ENCODE measurements at places on chromosomes 6 and 20. TPM values are rescaled to one million over a fixed set of nuclear protein-coding genes. Genes with fewer than 3 reads are reported as not detected.
A peak's percentile ranks its signal among the peaks of the same experiment; 100 is the strongest.

- no peak for DNase-seq
These were observed 14.4 kb upstream of the ADAM33 start for GRCh38 chr20:3696200-3696599.

GRCh38 chr6:31538805-31539400 lies 2.9 kb downstream of the DDX39B start:
- no peak for DNase-seq

- DNase-seq = no peak
These were observed 212.3 kb downstream of the ERMARD start for GRCh38 chr6:169963581-169964297.

DNA sequence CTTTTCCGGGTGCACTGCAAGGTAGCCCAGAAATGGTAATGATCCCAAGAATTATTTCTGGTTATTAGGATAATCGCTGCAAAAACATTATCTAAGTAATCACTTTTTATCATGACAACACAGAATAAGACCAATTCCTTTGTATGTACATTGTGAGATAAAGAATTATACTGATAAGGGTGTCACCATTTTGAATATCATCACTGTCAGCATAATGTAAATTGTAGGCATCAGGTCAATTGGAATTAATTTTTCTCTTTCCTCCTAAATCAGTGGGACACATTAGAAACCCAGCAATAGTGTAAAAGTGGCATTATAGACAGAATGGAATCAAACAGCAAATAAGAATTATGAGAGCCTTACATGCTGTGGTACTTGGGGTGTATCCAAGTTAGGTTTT lies 183.1 kb upstream of the SCGN start:
- no peak for DNase-seq

DNA sequence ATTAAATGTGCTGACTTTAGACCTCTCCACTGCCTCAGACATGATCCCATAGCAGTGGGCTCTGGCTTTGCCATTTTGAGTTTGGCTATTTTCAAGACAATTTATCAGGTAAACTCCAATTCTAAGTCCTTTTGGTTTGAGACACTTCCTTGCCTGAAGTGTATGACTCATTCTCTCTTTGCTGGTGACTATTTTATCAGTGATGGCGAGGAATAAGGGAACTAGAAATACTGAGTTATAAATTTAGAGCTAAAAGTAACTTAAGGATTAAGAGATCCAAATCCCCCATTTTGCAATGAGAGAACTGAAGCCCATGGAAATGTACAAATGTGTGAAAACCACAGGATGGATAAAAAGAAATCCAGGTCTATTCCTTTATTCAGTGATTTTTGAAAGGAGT lies 30.9 kb upstream of the CD83 start:
- no peak for DNase-seq

GGTLC1 gene
- total RNA-seq = not detected

DNA sequence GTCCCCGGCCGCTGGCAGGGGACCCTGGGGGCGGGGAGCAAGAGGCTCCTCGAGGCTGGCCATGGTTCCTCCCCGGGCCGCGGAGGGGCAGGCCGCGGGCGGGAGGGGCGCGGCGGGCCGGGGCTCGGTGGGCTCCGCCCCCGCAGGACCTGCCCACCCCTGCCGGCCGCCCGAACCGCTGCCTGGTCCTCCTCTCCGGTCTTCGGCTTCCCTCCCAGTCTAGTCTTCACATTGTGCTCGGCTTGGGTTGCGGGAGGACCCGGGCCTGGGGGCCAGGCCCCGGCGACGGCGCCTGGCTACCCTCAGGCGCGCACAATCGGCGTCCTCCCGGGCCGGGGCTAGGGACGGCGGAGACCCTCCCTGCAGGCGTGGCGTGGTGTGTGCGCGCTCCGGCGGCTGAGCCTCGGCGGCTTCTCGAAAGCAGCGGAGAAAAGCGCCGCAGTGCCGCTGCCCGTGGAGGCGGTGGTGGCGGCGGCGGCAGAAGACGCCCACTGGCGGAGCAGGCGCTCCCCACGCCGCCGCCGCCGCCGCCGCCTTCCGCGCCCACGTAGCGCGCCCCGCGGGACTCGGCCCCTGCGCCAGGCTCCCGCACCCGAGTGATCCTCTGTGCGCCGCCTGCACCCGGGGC lies at the start of gene PDE10A:
PDE10A (minus strand) TSS at position 493 of the 628 bp plus-strand sequence; CDS start at position 63, 430 bp downstream.
- DNase-seq = peak; percentile 72

DNA sequence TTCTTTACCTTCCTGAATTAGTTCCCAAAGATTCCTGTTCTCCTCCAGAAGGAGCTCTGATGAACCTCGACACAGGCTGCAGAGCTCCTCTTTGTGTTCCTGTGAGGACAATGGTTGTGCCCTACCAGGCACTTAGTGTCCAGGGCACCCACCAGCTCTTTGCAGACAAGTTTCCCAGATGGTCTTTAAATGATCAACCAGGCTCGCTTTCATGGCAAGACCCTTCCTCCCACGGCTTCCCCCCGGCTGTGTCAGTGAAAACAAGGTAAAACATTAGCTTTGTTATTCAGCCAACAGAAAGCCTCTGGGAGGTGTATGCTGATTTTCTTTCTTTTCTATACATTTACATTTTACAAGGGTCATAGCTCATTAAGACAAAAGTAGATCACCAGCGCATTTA lies 32.3 kb upstream of the CNKSR3 start:
- no peak for DNase-seq

GRCh38 chr6:16136621-16137450 lies 8.0 kb downstream of the MYLIP start:
- no peak for DNase-seq

All from glutamatergic neuron (in vitro differentiated cells).